NCI-H1105 (cell line): ENCODE measurements at places on chromosomes 3 and 15.

DNA sequence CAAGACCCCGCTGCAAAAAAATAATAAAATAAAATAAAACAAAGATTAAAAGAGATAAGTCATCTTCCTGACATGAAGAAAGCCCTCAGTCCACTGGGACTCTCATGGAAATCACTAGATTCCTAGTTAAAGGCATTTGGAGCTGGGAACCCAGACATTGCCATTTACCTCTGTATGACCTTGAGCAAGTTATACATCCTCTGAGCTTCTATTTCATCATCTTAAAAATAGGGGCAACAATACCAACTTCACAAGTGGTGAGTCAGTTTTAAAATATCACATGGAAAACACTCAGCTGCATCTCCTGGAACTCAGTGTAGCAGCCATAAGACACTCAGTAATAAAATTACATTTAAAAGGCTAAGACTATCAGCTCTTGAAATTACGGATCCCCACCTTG, 334.8 kb downstream of the ERC2 start:
- no peak for DNase-seq

- no peak for DNase-seq
These were observed 216.1 kb upstream of the ROPN1 start for GRCh38 chr3:124207873-124208485.

- DNase-seq, result no peak
These were observed 38.5 kb upstream of the C15orf39 start for GRCh38 chr15:75163150-75163564.

DNA sequence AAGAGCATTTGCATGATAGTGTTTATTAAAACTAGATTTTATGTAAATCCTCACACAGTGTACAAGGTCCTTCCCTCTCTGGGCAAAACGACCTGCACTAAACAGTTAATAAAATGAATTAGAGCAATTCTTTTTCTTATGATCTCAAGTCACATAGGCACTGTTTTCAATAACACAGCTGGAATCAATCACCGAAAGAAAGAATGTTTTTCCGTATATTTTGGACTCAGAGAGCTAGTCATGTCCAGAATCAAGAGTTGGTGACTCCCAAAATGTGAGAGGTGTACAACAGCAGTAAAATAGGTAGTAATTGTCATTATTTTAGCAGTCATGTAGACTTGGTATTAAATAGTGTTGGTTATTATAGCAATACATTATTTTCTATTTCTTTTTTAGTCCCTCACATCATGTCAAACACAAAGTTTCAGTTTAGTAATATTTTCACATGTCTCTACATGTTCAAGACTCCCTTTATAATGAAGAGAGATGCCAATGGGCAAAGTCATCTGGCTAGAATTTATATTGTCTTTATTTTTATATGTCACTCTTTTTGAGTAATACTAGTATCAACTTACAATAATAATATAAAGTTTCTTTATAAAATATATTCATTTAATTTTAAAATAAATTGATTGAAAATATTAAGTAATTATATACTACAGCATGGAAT, 448.6 kb upstream of the CDIN1 start:
- no peak for DNase-seq

GRCh38 chr15:74951006-74951405, 5.6 kb downstream of the RPP25 start:
- DNase-seq, result no peak

DNA sequence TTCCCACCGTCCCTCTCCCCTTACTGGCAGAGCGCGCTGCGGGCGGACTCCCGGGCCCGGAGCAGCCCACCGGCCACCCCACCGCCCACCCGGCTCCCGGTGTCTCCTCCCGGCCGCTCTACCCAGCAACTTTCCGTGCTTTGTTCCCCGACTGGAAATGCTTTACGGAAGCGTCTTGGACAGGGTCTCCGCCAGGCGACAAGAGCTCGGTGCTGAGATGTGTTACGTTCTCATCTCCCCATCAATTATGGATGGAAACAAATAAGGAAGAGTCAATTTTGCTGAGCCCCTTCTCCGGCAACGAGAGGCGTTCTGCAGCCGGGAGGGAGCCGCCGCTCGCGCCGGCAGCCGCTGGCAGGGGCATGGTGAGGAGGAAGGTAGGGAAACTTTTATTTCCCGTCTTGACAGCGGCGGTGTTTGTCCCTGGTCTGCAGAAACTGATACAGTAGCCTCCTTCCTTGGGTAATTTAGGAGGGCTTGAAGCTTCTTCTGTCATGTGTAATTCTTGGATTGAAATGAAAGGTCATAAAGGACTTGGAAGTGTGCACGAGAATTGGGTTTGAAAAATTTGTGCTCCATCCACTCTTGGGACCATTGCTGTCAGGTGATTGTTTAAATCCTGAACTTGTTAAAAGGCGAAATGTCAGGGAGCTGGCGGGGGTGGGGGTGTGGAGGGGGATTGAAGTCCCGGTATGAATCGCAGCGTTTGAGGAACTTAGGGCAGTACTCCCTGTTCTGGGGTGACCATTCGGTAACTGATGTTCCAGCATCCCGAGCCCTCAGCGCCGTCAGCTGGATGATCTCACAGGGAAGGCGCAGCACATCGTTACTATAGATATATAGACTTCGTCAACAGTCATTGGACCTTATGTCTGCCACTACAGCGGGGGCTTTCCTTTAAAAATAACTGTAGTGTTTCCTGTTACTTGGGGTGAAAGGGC, 1.5 kb downstream of the SEMA6D start:
- no peak for DNase-seq
